ENCODE measurements at places on chromosomes 12 and 14. TPM values are rescaled to one million over a fixed set of nuclear protein-coding genes. Genes with fewer than 3 reads are reported as not detected.

The HECTD4 gene
- total RNA-seq = 15.3 TPM

The GPR162 gene
- total RNA-seq = 0.21 TPM

The LRP1-AS gene
- not detected for total RNA-seq

The KRT85 gene
- not detected for total RNA-seq

The STXBP6 gene
- total RNA-seq = 0.25 TPM

The NPAS3 gene
- not detected for total RNA-seq

The NKX2-8 gene
- total RNA-seq = not detected

The EFS gene
- total RNA-seq = 9.1 TPM

DNA sequence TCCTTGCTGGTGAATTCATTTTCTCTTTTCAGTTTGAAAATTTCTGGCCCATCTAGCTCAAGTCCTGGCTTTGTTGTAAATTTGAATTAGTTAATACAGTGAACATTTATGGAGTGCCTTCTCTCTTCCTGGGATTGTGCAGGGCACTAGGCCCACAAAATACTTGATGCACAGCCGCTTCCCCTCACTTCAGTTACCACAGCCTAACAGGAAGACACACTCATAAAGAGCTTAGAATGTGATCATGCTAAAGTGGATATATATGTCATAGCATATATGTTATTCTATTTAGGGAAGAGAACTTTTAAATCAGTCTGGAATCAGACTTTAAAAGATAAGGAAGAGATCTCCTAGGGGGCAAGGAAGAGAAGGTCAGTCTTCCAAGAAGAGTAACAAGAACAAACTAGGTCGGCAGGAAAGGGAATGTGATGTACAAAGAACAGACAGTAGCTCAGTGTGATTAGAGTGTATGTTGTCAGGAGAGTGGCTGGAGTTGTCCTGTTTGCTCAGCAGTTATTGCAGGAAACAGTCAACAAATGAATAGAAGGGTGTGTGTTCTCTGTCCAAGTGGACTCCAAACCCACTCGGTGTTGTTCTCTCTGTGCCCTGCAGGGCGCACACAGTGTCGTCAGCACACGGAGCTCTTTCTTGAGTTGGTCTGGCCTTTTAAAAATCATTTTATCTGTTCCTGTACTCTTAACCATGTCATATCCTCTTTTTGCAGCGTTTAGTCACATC is 74.4 kb downstream of the DAAM1 start:
- DNase-seq = no peak

DNA sequence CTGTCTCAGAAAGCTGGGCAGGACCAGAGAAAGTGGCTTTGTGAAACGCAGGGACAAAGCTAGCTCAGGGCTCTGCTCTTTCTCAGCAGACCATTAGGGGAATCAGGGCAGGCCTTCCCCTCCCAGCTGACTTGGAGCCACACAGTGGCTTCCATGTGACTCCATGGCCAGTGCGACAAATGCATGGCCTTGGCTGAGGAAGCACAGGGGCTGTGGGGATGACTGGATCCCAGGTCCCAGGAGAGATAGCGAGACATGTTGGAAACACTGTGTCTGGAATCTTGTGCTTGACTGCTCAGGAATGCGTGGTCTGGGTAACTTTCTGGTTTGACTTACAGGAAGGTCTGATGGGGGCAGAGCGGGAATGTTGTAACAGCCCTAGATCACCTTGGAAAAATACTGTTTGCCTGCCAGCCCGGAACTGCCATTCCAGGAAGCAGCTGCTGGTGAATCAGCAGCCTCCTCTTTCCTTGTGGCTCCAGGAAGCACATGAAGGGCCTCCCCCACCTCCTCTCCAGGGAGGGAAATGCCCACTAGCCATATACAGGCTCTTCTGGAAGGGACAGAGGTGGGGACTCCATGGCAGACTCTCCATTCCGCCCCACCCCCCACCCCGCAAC is 133.5 kb upstream of the HIF1A start:
- DNase-seq = peak; percentile 92

GRCh38 chr14:52182853-52183252 is 84.6 kb upstream of the PTGDR start:
- DNase-seq = no peak

GRCh38 chr14:22748631-22749068 is 17.8 kb upstream of the OXA1L start:
- no peak for DNase-seq

- DNase-seq = peak; percentile 83
Measured at GRCh38 chr12:49511410-49511809, 27.4 kb upstream of the KCNH3 start.

GRCh38 chr14:105102361-105102870 is 37.2 kb upstream of the GPR132 start:
- DNase-seq = no peak

GRCh38 chr14:101893759-101894158 is 70.6 kb upstream of the DYNC1H1 start:
- DNase-seq = no peak

GRCh38 chr14:32727832-32728231 is 210.8 kb upstream of the NPAS3 start:
- no peak for DNase-seq

DNA sequence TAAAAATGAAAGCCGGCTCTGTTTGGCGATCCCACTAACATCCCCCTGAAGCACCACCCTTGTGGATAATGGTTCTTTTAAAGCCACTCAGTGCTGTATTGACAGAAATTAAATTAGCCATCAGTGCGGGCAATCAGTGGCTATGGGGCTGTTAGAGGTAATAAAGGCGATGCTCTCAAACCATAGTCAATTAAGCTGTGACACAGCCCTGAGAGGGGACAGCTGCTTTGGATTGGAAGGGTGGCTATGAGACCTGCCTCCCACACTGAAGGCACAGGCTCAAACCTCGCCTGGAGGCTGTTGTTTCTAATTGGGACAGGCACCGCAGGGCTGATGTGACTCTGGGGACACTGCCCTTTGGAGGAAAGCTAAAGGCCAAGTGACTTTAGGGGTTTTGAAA is 562.2 kb downstream of the VRK1 start:
- DNase-seq = no peak

- DNase-seq = no peak
Measured at GRCh38 chr12:29608581-29608980, 111.1 kb upstream of the OVCH1 start.

GRCh38 chr12:97063292-97063935 is 156.4 kb downstream of the NEDD1 start:
- no peak for DNase-seq

Data from foreskin keratinocyte (primary cell).